ENCODE measurements at places on chromosomes 6 and 20.

DNA sequence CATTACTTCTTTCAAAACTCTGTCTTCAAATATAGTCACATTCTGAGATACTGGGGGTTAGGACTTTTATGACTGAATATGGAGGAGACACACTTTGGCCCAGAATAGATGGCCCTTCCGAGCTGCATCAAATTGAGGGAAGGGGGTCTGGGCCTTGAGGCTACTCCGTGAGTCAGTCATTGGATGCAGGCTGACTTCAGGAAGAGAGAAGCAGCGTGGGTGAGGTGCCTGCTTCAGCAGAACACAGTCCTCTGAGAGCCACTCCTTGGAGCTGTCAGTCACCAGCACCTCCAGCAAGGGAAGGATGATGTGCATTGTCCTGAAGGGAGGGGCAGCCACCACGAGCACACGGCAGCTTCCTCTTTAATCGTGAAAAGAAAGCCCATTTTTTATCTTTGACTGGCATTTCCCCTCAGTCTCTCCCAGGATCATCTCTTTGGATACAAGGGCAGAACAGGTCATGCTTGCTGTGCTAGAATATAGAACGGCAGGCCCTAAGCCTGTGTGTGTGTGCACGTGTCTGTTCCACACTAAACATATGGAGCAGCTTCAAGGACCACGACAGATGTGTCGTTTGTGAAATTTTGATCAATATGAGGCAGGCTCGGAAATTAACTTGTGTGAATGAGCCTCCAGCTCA lies 721.6 kb downstream of the KIF16B start:
- H3K27ac ChIP-seq = no peak overlapping the region
- no peak for DNase-seq
- H3K4me1 ChIP-seq = no peaks in the 10 kb centered on the region
- H3K4me3 ChIP-seq = no peak overlapping the region

DNA sequence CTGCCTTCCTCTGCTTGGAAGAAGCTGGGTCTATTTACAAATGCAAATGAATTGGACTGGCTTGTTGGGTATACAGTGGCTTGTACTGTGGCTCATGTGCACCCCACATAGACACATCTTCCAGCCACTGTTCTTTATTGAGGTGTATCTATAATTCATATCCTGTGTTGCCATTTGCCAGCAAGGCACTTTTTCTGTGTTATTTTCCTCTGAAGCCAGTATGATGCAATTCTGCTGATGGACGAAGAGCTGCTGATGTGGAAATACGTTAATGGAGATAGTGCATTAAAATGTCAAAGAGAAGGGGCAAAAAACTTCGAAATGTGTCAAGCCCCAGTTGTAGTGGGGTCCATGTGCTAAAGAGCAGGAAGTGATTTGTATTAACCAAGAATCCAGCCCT lies 167.5 kb downstream of the TMEM242 start:
- no peak for DNase-seq
- H3K4me3 ChIP-seq = no peak overlapping the region
- peaks cover 80% of the 10 kb centered on the region for H3K36me3 ChIP-seq
- no peaks in the 10 kb centered on the region for H3K27me3 ChIP-seq
- H3K4me1 ChIP-seq = no peaks in the 10 kb centered on the region

GRCh38 chr20:3072530-3073250 lies 1.3 kb downstream of the OXT start:
- peak overlapping the region; percentile 64 for H3K4me3 ChIP-seq
- DNase-seq = no peak
- H3K27me3 ChIP-seq = peaks cover 30% of the 10 kb centered on the region
- no peaks in the 10 kb centered on the region for H3K36me3 ChIP-seq
- no peak overlapping the region for H3K27ac ChIP-seq
- H3K4me1 ChIP-seq = peaks cover 19% of the 10 kb centered on the region

GRCh38 chr20:14583413-14583812 lies 246.0 kb upstream of the FLRT3 start:
- no peaks in the 10 kb centered on the region for H3K4me1 ChIP-seq
- no peaks in the 10 kb centered on the region for H3K36me3 ChIP-seq
- no peak overlapping the region for H3K27ac ChIP-seq
- DNase-seq = no peak

- no peaks in the 10 kb centered on the region for H3K27me3 ChIP-seq
- H3K27ac ChIP-seq = no peak overlapping the region
- no peaks in the 10 kb centered on the region for H3K4me1 ChIP-seq
Observed at GRCh38 chr20:20188647-20189046, 136.3 kb downstream of the CFAP61 start.

- no peaks in the 10 kb centered on the region for H3K27me3 ChIP-seq
- no peak overlapping the region for H3K4me3 ChIP-seq
- peaks cover 16% of the 10 kb centered on the region for H3K36me3 ChIP-seq
- no peak overlapping the region for H3K27ac ChIP-seq
Observed at GRCh38 chr6:117568247-117568646, 34.1 kb downstream of the GOPC start.

DNA sequence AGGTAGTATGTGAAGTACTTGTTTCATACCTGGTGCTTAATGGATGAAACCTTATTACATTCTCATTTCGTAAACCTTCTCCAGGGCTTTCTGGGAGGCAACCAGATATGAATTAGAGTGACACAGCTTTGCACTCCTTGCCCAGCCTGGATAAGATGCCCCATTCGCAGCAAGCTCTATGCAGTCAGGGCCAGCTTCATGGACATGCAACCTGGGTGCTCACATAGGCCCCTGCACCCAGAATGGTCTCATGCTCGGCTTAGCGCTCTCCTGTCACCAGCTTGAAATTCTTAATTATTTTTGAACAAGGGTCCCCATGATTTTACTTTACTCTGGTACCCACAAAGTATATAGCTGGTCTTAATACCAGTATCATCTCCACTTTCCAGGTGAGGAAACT lies 11.3 kb upstream of the PTGIS start:
- H3K36me3 ChIP-seq = no peaks in the 10 kb centered on the region
- H3K27me3 ChIP-seq = peaks cover 2% of the 10 kb centered on the region
- DNase-seq = no peak
- H3K4me3 ChIP-seq = no peak overlapping the region

DNA sequence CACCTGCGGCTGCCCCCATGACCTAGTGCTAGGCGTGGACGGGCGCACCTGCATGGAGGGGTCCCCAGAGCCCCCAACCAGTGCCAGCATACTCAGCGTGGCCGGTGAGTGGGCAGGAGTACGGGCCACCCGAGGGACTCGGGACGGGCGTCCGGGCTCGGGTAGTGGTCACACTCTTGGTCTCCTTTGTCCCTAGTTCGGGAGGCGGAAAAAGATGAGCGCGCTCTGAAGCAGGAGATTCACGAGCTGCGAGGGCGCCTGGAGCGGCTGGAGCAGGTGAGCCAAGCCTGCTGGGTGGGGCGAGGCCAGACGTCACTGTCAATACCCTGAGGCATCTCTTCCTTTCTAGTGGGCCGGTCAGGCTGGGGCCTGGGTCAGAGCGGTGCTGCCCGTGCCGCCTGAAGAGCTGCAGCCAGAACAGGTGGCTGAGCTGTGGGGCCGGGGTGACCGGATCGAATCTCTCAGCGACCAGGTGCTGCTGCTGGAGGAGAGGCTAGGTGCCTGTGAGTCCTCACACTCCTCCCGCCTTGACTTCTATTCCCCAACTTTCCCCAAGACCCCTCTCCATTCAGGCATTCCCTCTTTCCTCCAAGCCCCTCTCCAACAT lies 2.9 kb downstream of the EGFL8 start:
- H3K27ac ChIP-seq = no peak overlapping the region
- H3K27me3 ChIP-seq = no peaks in the 10 kb centered on the region
- H3K4me3 ChIP-seq = no peak overlapping the region
- peaks cover 7% of the 10 kb centered on the region for H3K36me3 ChIP-seq

GRCh38 chr6:105817961-105818360 lies 268.2 kb upstream of the PRDM1 start:
- H3K4me1 ChIP-seq = no peaks in the 10 kb centered on the region
- H3K27ac ChIP-seq = no peak overlapping the region
- DNase-seq = no peak
- no peaks in the 10 kb centered on the region for H3K36me3 ChIP-seq

DNA sequence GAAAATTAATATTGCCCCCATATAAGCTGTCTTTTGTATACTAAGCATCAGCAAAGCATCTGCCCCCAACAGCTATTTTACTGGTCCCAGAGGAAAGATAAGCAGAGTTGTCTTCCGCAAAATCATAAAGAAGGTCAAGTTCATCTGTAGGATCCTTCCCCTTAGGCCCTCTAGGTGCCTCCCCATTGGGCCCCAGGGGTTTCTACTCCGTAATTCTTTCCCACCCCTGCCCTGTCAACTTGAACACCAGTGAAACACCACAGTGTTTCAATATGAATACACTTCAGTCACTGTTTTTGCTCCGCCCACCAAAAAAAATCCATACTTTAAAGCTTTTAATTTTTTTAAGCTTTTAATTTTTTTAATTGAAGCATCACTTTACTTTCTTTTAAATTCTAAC lies 159.2 kb downstream of the ATXN1 start:
- no peaks in the 10 kb centered on the region for H3K4me1 ChIP-seq
- H3K27ac ChIP-seq = no peak overlapping the region
- DNase-seq = no peak
- H3K4me3 ChIP-seq = no peak overlapping the region
- H3K27me3 ChIP-seq = no peaks in the 10 kb centered on the region

GRCh38 chr20:19876828-19877460 lies 118.9 kb downstream of the RIN2 start:
- H3K36me3 ChIP-seq = no peaks in the 10 kb centered on the region
- H3K27me3 ChIP-seq = no peaks in the 10 kb centered on the region
- H3K27ac ChIP-seq = no peak overlapping the region
- no peak for DNase-seq

- peaks cover 18% of the 10 kb centered on the region for H3K4me1 ChIP-seq
- H3K27me3 ChIP-seq = peaks cover 43% of the 10 kb centered on the region
- H3K4me3 ChIP-seq = no peak overlapping the region
- no peak for DNase-seq
- H3K36me3 ChIP-seq = no peaks in the 10 kb centered on the region
- no peak overlapping the region for H3K27ac ChIP-seq
Observed at GRCh38 chr6:45415788-45416518, 38.2 kb upstream of the SUPT3H start.

DNA sequence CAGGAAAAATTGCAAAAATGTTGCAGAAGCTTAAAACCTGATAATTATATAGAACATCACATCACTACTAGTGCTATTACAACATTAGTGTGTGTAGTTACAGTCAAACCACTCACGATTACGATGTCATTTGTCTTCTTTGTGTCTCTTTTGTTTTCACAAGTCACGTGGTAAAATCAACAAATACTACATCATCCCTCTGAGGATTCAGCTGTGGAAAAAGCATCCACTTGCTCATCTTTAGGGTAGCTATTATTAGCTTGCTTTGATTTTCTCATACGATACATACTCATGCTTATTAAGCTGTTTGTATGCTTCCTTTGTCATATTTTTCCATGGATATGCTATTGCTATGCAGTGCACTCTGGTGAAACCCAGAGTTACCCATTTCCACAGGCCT lies 22.2 kb upstream of the ATXN1 start:
- H3K27ac ChIP-seq = no peak overlapping the region
- H3K4me3 ChIP-seq = no peak overlapping the region
- no peaks in the 10 kb centered on the region for H3K36me3 ChIP-seq
- H3K4me1 ChIP-seq = no peaks in the 10 kb centered on the region
- H3K27me3 ChIP-seq = no peaks in the 10 kb centered on the region

Data from B cell (primary cell).